Left lung (tissue), 14 donors: ENCODE measurements at places on chromosomes 5 and 9.

DNA sequence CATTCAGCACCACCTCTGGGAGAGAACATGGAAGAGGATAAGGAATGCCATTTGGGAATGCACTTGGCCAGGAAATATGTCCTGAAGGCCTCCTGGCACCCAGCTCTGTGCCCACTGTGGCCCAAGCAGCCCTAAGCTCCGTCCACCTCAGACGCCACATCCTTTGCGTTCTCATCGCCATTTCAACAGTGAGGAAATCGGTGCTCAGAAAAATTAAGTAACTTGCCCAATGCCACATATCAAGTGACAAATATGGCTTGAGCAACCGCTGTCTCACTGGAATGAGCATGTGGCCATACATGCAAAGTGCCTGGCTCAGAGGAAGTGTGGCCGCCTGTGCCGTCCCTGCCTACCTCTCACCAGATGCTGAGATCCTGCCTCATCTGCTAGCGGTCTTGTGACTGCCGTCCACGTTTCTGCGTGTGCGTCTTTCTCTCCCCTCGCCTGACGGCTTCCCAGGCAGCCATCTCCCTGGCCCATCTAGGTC, 984 bp upstream of the DOK3 start:
- no peak for DNase-seq

- DNase-seq = no peak
These were observed 67.8 kb downstream of the PTCD2 start for GRCh38 chr5:72387985-72388384.

DNA sequence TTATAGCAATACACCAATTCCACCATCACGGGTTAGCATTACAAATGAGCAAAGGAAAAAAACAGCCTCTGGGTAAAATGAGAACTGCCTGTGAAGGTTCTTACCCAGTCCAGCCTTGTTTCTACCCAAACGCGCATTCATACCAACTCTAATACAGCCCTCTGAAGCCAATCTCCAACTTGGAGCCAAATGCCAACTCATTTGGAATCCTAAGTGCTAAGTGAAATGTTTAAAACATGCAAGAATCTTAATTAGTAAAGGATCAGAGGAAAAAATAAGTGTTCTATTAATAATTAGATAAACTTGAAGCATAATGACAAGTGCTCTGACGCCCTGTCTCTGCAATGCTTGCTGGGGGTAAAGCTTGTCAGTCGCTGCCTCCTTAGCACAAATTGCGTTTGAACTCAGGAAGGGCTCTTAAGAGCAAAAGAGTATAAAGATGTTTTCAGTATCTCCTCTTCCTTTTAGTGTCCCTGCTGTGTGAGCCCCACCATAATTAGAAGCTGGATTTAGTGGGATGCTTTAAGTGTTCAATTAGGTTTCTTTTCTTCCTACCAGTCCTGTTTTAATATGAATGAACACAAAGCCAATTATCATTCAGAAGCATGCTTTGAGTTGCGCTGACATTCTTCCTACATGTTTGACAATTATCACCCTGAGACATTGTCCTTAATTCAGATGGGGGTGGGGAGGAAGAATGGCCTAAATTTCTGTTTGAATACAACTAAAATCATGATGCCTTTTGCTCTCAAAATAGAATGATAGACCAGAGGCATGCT, 537.6 kb downstream of the DTWD2 start:
- no peak for DNase-seq

GRCh38 chr5:170420806-170421412, 31.7 kb upstream of the KCNMB1 start:
- DNase-seq = peak; percentile 56

- DNase-seq = peak; percentile 14
These were observed 202.8 kb downstream of the DMRTA1 start for GRCh38 chr9:22649384-22649783.

- no peak for DNase-seq
These were observed 671.4 kb downstream of the NR2F1-AS1 start for GRCh38 chr5:92909602-92909962.

GRCh38 chr5:5544094-5544663, 121.7 kb downstream of the ICE1 start:
- no peak for DNase-seq

- DNase-seq = no peak
These were observed 145.7 kb downstream of the CWC27 start for GRCh38 chr5:64914396-64914795.

GRCh38 chr9:132854832-132855231, 23.3 kb downstream of the AK8 start:
- peak; percentile 44 for DNase-seq

GRCh38 chr5:39774605-39775004, 349.8 kb upstream of the DAB2 start:
- no peak for DNase-seq

DNA sequence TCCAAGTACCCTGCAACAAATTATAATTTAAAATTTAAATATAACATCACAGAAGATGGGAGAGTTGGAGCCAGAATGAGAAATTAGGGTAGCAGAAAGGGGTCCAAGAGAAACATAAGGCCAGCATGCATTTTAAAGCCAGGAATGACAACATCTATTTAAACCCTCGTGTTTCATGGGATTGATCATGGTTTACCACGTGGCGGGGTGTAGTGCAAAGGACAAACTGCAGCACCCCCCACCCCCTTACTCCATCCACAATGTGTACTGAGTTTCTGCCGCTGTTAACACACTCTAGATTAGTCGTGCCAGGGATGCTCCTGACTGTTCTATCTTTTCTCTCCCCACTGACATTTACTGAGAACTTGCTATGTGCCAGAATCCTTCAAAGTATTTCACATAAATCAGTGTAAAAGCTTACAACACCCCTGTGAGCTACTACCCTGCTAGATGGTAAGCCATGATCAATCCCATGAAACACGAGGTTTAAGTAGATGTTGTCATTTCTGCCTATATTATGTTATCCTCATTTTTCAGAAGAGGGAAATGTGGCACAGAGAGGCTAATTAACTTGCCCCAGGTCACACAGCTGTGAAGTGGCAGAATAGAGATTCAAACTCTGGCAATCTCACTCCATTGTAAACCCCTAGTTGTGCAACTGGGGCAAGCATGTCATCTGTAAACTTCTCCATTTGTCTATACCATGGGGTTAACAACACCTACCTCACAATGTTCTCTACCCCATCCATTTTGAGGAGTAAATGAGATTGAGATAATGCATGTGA, 136.3 kb downstream of the ENTREP1 start:
- no peak for DNase-seq

- DNase-seq = no peak
These were observed 200.6 kb upstream of the ZNF618 start for GRCh38 chr9:113675475-113675941.

DNA sequence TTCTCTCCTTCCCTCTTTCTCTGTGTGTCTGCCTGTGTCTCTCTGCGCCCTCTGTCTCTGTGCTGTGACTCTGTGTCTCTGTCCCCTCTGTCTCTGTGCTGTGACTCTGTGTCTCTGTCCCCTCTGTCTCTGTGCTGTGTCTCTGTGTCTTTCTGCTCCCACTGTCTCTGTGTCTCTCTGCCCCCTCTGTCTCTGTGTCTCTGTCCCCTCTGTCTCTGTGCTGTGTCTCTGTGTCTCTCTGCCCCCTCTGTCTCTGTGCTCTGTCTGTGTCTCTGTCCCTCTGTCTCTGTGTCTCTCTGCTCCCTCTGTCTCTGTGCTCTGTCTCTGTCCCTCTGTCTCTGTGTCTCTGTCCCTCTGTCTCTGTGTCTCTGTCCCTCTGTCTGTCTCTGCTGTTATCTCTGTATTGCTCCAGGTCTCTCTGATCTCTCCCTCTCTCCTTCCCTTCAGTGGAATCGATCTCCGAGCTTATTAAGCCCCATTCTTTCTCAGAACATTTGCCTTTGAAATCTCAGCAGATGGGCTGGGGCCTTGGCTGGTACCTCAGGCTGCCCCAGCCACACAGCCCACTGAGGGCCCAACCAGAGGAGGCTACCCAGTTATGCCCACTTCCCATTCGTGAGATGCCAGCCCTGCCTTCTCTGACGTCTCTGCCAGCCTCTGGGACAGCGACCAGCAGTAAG, 33.4 kb upstream of the FIBCD1 start:
- DNase-seq = no peak

DNA sequence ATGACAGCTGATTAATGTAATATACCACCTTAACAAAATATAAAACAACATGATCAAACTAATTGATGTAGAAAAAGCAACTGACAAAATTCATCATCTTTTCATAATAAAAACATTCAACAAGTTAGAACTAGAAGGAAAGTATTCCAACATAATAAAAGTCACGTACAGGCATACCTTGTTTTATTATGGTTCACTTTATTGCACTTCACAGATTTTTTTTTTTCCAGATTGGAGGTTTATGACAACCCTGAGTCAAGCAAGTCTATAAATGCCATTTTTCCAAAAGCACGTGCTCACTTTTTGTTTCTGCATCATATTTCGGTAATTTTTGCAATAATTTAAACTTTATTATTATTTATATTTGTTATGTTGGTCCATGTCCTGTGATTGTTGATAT, 1120.3 kb downstream of the PTPRD start:
- no peak for DNase-seq

DNA sequence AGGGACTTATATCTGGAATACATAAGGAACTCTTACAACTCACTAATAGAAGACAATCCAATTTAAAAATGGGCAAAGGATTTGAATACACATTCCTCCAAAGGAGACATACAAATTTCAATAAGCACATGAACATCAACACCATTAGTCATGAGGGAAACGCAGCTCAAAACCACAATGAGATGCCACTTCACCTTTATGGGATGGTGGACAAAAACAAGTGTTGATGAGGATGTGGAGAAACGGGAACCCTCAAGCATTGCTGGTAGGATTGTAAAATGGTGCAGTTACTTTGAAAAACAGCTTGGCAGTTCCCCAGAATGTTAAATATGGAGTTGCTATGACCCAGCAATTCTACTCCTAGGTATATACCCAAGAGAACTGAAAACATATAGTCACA, 72.7 kb upstream of the IER5L start:
- no peak for DNase-seq

DNA sequence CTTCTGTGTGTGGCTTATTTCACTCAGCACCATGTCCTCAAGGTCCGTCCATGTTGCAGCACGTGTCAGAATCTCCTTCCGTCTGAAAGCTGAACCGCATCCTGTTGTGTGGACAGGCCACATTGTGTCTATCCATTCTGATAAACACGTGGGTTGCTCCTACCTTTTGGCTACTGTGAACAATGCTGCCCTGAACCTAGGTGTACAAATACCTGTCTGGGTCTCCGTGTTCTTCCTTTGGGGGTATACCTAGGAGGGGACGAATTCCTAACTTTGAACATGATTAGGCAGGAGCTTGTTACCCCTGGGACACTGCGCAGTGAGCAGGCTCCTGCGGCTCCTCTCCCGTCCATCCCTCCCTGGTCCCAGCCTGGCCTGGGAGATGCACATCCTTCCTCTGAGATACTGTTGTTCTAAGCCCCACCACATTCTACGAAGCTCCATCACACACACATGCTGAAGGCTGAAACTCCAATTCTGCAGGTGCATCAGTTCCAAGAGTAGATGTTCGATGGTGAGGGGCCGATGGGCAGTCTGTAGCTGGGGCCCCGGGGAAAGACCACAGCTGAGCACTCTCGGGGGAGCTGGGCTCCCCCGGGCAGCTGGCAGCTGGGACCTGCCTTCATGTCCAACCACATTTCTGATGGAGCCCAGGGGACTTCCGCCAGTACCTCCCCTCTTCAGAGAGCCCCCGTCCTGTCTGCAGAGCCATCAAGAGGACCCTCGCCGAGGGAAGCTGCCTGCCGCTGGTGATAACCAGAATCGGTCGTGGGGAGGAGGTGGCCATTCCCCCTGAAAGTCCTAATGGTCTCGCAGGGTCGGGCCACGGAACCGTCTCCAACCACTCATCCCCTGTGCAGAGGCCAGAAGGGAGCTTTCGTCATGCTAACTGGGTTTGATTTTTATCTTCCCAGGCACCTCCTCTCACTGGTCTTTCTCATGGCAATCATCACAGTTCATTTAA, 120.9 kb downstream of the COL23A1 start:
- DNase-seq = no peak

DNA sequence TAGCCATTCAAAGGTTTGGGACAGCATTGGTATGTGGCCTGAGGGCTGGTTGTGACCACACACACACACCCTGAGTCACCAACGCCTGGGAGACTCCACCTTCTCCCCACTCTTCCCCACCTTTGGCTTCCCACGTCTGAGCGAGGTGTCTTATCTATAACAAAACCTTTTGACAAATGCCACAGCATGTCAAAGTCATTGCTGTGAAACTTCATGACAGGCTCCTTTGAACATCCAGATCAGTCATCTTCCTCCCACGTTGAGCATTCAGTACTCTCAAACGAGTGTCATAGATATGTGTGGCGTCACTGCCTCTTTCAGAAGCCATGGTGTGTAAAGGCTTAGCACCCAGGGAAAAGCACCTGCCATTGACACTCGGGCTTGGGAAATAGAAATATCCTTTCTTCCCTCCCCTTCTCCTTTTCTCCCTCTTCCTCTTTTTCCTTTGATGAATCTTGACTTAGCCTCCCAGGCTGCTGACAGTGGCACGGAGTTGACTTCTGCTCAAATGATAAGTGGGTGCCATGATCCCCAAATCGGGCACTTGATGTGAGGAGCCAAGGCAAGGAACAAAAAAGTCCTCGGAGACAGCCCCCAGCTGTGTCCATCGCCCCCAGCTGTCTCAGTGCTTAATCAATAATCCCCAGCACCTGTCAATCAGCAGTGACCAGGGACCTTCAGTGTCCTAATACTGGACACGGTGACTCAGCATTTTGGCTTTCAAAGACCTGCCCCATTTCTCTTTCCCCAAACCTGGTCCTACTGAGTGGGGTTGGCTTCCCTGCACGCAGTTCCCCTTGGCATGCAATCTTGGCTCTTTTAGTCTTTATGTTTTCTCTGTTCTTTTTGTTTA, 114.8 kb downstream of the FGF18 start:
- no peak for DNase-seq

DNA sequence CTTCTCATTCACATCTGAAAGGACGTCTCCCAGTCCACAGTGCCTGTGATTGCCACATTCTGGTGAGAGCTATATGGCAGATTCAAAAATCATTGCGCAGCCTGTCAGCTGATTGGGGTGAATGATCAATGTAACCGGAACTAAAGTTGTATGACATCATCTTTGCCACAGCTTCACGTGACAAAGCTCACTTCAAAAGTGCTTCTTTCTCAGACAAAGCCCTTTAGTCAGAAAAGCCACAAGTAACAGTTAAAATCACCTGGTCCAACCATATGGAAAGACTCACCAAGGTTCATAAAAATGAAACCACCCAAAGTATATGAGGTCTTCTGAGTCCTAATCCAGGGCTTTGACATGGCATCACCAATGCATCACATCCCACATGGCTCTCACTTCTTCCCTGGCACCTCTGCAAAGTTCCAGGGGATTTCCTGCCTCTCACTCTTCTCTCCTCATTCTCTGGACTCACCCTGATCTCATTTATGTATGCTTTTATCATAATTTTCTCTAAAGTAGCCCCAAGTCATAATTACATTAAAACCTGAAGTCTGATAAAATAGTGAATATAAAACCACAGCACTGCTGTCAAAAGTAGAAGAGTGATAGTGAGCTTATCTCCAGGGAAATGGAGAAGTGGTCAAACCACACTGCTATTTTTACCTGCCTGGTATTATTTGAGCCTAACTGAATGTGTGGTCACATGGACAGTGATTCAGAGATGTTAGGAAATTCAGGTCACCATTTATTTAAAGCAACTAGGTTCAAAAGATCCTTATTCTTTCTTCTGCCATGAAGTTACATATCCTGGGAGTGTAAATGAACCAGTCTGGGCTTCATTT, 193.1 kb upstream of the PTGER4 start:
- peak; percentile 52 for DNase-seq
